ENCODE measurements at places on chromosomes 2 and 18. TPM values are rescaled to one million over a fixed set of nuclear protein-coding genes. Genes with fewer than 3 reads are reported as not detected.

Gene UGT1A10
- polyA plus RNA-seq = not detected

Gene NOL4
- polyA plus RNA-seq = not detected

Gene DUSP19
- polyA plus RNA-seq = 0.23 TPM

Gene FZD7
- polyA plus RNA-seq = 13.7 TPM

Gene GBX2
- polyA plus RNA-seq = not detected

Gene CEP76
- 5.7 TPM for polyA plus RNA-seq

Gene DSG2
- polyA plus RNA-seq = 107 TPM

Gene TMEM169
- 0.15 TPM for polyA plus RNA-seq

Gene SLC8A1
- 6.4 TPM for polyA plus RNA-seq

Gene G6PC2
- polyA plus RNA-seq = not detected

Gene ELOA2
- polyA plus RNA-seq = not detected

Gene SERPINB3
- 12.3 TPM for polyA plus RNA-seq

Gene FLACC1
- 0.12 TPM for polyA plus RNA-seq

- DNase-seq = peak; percentile 13
These were observed 86.0 kb downstream of the CDC42EP3 start for GRCh38 chr2:37585295-37585908.

GRCh38 chr18:24015639-24016631 lies 1.4 kb downstream of the TTC39C start:
- no peak for DNase-seq

DNA sequence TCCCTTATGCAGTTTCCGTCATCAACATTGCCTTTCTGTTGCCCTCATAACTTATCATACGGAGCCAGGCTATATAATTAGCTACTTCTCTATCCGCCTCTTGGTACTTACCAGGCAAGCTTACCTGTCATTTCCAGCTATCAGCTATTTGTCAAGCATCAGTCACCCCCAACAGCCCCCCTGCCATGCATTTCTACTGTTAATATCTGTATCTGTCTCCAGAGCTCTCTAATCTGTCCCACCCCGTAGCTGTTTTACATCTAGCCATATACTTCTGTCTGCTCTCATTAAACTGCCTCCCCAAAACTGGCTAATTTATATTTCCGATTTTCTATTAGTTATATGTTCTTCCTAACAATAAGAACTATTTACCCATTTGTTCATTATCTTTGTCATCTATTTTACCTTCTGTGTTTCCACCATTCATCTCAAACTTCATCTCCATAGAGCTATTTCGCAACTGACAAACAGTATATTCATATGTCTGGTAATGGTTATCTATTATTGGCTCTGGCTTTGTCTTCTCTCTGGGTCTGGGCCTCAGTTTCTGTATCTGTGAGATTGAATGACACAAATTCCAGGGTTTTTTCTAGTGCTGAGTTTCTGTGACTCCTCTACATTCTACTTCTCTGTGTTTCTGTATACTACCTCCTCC lies 9.6 kb downstream of the EMX1 start:
- DNase-seq = no peak

GRCh38 chr2:64862623-64863022 lies 126.6 kb upstream of the SLC1A4 start:
- DNase-seq = peak; percentile 35

DNA sequence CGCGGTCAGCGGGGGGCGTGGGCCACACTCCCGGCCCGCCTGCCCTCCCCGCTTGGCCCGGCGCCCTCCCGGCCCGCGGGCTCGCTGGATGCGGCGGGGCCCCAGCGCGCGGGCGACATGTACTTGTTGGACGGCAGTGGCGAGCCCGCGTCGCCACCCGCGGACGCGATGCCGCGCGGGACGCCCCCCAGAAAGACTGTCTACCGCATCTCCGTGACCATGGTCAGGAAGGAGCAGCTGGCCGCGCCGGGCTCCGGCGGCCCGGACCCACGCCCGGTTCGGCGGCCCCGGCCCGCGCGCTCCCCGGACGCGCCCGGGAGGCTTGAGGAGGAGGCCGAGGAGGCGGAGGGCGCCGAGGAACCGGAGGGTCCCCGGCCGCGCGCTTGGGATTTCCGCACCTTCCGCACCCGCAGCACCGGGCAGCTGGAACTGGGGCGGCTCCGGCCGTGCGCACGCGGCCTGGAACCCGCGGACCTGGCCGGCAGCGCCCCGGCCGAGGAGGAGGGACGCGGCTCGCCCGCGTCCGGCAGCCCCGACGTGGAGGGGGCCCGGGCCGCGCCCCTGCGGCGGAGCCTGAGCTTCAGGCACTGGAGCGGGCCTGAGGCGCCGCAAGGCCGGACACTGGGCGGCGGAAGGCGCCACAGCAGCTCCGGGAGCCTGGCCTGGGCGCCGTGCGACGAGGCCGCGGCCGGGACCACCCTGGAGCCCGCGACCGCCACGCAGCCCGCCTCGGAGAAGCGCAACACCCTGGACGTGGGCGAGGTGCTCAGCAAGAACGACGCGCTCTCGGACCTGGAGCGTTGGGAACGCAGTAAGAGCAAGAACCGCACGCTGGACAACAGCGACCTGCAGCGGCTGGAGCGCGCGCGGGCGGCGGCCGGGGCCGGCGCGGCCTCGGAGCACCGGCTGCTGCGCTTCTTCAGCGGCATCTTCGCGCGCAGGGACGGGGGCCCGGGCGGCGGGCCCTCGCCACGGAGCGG lies 176.4 kb downstream of the AGAP1 start:
- peak; percentile 43 for DNase-seq

GRCh38 chr18:475202-476031 lies 25.1 kb downstream of the COLEC12 start:
- no peak for DNase-seq

GRCh38 chr2:6679471-6679870 lies 186.2 kb downstream of the CMPK2 start:
- DNase-seq = no peak

- peak; percentile 60 for DNase-seq
These were observed 455 bp upstream of the TLK1 start for GRCh38 chr2:171160956-171161740.

- no peak for DNase-seq
These were observed 1011.7 kb upstream of the GYPC start for GRCh38 chr2:125644257-125644656.

DNA sequence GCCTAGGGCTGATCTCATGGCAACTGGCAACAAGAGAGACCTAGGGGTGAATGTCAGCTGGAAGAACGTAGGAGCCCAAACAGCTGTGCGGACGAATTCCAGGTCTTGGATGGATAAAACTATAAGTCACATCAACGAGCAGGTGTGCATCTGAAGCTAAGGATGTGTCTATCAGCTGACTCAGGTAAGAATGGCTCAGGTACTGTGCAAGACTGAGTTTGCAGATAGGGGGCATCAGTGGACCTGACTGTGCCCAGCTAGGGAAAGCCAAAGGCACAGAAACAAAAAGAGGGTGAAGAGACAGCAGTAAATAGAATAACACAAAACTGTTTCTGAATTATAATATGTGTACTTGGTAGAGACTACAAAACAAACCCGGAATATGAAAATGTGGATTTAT lies 357.3 kb downstream of the ZEB2 start:
- DNase-seq = peak; percentile 29

- DNase-seq = no peak
These were observed 123.2 kb downstream of the SMAD7 start for GRCh38 chr18:48827291-48828193.

- no peak for DNase-seq
These were observed 165.5 kb downstream of the SH3RF3 start for GRCh38 chr2:109294523-109294922.

GRCh38 chr2:20541651-20542050 lies 94.8 kb downstream of the RHOB start:
- peak; percentile 40 for DNase-seq

GRCh38 chr2:128557069-128557468 lies 238.4 kb upstream of the HS6ST1 start:
- no peak for DNase-seq

DNA sequence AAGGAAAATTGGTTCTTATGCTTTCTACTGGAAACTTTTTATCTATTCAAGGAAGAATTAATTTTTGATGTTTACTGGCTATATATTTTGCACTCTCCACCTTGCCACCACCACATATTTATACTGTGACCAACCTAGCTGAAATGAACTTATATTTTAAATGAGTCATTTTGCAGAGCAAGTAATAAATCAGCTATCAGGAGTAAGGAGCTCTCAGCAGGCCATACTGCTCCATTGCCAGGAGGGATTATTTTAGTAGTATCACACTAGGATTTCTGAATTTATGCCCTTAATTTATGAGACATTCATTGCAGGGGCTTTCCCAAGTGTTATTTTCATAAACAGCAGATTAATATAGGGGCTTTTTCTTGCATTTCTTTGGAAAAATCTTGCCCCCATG lies 125.8 kb upstream of the CYP1B1 start:
- DNase-seq = peak; percentile 27

GRCh38 chr18:5451871-5452270 lies 91.9 kb downstream of the EPB41L3 start:
- DNase-seq = no peak

GRCh38 chr2:161133366-161133765 lies 26.9 kb upstream of the TANK start:
- no peak for DNase-seq

- peak; percentile 94 for DNase-seq
These were observed 441 bp upstream of the PEX13 start for GRCh38 chr2:61017003-61017555.

GRCh38 chr2:53535234-53535840 lies 232.3 kb upstream of the CHAC2 start:
- DNase-seq = no peak

DNA sequence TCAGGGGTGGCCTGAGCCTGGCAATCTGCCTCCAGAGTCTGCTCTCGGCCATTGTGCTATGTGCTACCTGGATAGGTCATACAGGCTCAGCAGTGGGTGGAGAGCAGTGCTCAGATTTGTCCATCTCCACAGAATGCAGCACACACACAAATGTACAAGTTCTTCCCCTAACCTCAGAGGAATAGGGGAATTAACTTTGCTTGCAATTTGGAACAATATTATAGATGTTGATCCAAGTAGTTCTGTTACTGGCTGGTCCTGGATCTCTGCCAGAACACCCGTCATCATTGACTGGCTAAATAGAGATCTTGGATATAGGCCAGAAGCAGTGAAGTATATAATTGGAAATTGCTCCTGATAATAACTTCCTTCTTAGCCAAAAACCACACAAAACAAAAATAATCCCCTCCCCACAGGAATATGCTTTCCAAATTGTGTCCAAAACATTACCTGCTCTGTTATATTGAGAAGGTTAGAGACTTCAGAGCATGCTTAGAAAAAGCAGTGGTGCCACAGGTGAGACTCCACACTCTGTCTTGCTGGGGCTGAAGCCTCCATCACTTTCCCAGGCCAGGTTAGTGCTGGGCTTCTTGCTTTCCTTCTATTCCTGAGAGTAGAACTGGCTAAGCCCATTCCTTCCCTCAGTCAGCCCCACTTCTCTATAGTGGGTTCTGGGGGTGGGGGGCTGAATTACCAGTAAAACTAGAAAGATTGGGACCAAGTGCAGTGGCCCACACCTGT lies 38.8 kb downstream of the NCAPH start:
- peak; percentile 27 for DNase-seq

GRCh38 chr2:86135653-86136052 lies 29.6 kb downstream of the PTCD3 start:
- no peak for DNase-seq

DNA sequence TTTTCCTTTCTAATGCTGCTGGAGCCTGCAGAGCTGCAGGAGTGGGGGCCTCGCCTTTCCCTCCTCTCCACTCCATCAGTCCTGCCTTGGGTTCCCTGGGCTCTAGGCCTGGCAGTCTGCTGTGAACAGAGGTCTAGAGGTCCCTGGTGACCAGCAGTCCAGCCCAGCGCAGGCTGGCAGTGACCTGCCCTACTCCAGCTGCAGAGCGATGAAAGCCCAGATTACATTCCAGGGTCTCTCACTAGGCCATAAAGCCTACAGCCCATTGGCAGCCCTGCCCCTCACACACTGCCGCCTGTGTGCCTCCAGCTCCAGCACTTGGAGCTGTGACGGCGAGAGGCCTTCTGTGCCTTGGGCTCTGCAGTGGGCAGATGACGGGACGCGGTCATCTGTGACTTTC lies 14.8 kb upstream of the MAL start:
- DNase-seq = no peak

GRCh38 chr2:159094173-159094737 lies 125.8 kb downstream of the TANC1 start:
- DNase-seq = no peak

DNA sequence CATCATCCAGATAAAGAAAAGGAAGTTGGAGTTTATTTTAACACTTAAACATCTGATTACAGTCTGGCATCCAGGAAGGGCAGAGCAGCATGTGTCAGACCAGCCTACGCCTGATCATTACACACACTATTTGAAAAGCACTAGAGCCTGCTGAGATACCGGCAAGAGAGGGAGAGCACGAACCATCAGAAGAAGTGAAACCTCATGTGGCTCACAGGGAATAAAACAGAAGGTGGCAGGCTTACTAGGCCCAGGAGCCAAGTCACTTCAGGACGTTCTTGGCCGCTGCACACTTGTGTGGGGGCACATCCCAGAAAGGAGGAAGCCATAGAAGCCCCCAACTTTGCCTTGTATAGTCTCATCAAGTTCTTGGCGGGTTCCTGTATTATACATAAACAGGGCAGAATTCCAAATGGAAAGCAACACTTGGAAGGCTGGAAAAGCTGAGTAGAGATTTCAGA lies 105.5 kb downstream of the UGGT1 start:
- no peak for DNase-seq

DNA sequence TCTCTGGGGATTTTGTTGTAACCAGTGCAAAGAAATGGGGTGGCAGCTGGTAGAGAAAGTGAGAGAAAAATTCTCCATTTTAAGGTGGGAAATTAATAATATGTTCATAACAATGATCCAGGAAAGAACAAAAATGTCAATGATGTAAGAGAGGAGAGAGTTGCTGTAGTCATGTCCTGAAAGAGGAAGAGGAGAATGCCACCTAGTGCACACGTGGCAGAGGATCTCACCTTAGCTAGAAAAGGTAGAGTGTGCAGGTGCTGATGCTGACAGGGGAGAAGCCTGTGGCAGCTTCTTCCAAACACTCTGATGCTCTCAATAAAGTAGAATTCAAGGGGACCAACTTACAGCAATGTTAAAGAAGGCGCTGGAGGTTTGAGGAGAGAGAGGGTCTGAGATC lies 282.9 kb upstream of the PKDCC start:
- no peak for DNase-seq

- DNase-seq = peak; percentile 68
These were observed 144.9 kb downstream of the TGIF1 start for GRCh38 chr18:3594760-3595368.

DNA sequence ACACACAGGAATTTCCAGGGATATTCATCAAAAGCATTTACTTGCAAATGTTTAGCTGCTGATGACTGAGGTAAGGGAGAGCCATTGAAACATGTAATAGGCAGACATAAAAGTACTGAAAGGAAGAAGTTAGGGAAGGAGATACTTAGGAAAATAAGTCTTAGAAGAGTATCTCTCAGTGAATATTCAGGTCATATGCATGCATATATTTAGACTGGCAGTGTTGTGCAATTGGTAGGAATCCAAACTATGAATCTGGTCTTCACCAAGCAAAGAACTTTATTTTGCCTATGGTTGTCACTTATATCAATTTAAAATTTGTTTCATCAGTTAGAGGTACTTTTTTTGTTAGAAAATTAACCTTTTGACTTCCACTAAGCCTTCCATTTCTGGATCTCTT lies 1490.7 kb downstream of the SUCLG1 start:
- DNase-seq = no peak

- DNase-seq = peak; percentile 11
These were observed 927.0 kb upstream of the CRIM1 start for GRCh38 chr2:35428548-35428947.
